CD4-positive, alpha-beta T cell treated with Interleukin-6 at 100 ng/mL for 8 hours (primary cell): ENCODE measurements at places on chromosomes 16 and 17.
A peak's percentile ranks its signal among the peaks of the same experiment; 100 is the strongest.

DNA sequence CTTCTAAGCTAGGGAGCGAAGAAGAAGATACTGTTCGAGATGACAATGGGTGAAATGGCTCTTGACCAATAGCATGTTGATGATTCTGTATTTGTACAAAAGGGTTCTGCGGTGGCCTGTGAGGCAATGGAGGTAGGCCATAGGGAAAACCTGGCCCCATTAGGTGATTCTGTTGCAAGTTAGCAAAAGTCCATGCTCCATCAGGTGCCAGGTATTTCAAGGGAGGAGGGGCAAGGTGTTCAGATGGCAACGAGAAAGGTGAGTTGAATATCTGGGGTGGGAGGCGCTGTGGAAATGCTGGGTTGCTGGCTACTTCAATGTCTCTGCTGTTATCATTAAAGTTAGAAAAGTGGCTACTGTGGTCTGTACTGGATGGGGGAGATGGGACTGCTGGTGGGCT lies 62.8 kb downstream of the CACNG1 start:
- DNase-seq = no peak

GRCh38 chr17:5541610-5542202 lies 42.6 kb downstream of the NLRP1 start:
- no peak for DNase-seq

GRCh38 chr17:50039058-50039457 lies 16.9 kb upstream of the ITGA3 start:
- no peak for DNase-seq

GRCh38 chr17:82940226-82941020 lies 100.6 kb upstream of the ZNF750 start:
- DNase-seq = no peak

DNA sequence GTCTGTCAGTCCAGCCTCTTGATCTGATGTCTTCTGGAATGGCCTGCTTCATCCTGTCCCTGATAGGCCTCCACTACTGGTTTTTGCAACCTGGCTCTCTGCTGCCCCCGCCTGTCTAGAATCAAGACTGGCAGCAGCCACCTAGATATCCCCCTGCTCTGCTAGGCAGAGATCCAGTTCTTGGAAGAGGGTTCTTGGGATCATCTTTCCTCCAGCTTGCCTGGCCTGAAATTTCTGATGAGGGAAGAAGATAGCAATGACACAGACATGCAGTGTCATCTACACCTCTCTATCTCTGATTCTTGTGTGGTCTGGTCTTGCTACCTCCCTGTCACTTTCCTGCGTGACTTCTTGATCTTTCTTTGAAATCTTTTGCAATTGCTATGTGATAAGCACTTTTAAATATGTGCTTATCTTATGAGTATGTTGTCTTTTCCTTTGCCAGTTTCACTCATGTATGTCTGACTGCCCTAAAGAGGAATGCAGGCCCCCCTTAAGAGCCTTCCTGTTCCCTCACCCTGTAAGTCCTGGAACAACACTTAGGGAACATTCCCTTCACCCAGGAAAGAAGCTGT lies 20.3 kb upstream of the NFATC3 start:
- DNase-seq = peak; percentile 73

- no peak for DNase-seq
Measured at GRCh38 chr16:28320741-28321140, 28.4 kb downstream of the SBK1 start.

DNA sequence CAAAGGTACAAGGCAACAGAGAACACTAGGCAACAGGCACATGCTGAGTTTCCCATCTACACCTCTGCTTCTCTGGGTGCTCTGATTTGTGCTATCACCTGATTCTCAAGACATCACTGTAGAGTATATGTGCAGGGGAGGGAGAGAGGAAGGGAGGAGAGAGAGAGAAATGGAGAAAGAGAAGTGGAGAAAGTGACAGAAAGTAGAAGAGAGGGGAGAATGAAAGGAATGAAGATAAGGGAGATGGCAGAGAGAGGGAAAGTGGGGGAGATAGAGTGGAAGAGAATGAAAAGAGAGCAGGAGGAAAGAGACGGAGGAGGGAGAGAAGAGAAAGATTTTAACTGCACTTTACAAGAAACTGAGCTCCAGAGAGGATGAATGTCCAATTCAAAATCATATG lies 340.7 kb upstream of the CDH5 start:
- DNase-seq = no peak

- DNase-seq = no peak
Measured at GRCh38 chr17:20074001-20074400, 64.8 kb downstream of the SPECC1 start.

- DNase-seq = no peak
Measured at GRCh38 chr17:29363716-29364115, 26.4 kb upstream of the TAOK1 start.

DNA sequence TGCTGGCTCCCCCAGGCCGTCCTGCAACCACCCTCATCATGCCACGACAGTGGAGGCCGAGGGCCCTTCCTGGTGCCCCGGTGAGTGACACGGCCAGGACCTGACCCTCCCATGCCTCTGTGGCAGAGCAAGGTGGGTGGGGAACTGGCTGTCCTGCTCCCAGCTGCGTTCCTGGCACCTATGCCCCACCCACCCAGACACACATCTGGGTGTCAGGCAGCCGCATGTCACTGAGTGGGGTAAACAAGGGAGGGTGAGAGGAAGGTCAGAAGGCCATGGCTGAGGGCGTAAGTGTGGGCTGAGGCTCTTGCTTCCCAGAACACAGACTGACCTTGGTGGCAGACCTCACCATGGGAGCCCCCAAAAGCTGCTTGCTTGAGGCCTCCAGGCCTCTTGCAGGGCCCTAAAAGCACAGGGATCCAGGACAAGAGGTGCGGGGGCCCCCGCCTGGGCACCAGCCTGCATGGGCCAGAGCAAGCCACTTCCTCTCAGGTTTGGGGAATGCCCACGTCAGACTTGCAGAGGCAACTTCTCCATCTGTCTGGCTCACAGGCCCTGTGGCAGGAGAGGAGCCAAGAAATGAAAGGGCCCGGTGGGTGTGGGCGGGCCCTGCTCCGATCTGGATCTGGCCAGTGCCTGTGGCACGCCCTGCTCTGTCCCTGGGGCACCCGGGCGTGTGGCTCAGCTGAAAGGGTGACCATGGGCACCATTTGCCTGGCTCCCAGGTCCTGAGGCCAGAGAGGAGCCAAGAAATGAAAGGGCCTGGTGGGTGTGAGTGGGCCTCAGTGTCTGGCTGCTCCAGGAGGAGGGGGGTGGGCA lies 3.9 kb upstream of the CCDC57 start:
- peak; percentile 47 for DNase-seq

- DNase-seq = no peak
Measured at GRCh38 chr17:32010114-32010513, 2.9 kb downstream of the LRRC37B start.

DNA sequence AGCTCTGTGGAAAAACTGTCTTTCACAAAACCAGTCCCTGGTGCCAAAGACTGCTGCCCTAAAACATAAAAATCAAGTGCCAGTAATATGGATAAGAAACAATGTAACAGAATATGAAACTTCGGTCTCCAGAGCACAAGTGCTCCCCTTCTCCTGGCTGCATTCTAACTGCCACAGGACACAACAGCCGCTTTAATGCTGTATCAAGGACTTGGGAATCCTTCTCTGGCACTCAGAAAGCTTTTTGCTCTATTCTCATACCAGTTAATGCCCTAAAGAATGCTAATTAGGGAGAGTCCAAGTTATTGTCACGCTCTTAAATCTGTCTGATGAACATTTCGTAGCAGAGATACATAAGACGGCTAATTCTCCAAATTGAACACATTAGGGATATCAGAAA lies 90.9 kb downstream of the PARN start:
- no peak for DNase-seq
